ENCODE measurements at places on chromosomes 1 and 21.

GRCh38 chr1:109438798-109439297, 12.6 kb upstream of the PSMA5 start:
- no peak for DNase-seq

DNA sequence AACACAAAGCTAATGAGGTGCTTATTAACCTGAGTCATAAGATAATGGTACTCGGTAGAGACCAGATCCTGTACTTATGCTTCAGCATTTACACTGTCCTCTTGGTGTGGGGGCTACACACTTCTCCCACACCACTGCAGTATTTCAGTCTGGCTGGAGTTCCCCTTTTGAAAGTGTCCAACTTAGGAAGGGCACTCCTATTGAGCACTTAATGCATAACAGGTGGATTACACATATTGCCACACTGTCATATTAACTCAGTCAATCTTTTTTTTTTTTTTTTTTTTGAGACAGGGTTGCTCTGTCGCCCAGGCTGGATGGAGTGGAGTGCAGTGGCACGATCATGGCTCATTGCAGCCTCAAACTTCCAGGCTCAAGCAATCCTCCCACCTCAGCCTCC, 1.5 kb downstream of the GPATCH4 start:
- DNase-seq, result no peak

- DNase-seq, result no peak
Measured at GRCh38 chr21:43203591-43203990, 34.8 kb downstream of the CRYAA start.

DNA sequence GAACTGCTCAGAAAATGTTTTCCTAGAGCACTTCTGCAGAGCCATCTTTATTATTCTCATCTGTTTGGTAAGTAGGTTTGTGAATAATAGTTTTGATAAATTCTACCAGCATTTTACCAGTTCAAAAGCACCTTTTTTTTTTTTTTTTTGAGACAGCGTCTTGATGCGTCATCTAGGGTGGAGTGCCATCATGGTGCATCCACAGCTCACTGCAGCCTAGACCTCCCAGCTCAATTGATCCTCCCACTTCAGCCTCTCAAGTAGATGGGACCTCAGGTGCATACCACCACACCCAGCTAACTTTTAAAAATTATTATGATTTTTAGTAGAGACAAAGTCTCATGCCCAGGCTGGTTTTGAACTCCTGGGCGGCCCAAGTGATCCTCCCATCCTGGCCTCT, 9.8 kb upstream of the RHBG start:
- no peak for DNase-seq

DNA sequence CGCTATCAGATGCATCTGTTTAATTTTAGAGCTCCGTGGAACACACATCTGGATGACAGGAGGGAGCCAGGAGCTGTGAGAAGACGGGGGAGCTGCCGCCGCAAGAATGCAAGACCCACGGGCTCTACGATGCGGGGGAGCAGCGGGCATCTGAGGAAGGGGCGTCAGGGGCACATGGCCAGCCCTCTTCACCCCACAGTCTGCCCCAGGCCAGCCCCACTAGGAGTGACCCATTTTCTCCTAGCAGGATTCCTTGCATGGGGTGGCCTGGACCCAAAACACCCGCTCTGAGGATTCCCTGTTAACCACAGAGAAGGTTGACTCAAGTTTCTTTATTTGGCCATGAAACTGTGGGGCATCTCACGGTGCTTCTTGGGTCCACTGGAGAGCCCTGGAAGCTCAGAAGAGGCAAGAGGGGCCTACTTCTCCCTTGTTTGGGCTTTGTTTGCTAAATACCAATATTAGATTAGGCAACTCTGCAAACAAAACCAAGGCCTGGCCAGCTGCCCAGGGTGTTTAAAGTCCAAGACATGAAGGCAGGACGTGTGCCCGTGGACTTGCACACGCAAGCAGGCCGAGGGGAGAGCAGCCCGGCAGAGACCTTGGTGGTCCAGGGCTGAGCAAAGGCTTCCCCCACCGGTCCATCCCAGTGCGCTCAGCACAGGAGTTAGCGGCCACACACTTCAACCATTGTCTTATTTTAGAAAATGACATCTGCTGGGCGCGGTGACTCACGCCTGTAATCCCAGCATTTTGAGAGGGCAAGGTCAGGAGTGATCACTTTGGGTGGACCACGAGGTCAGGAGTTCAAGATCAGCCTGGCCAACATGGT, 89.8 kb downstream of the DHRS3 start:
- DNase-seq, result no peak

All from activated T-cell treated with anti-CD3 and anti-CD28 coated beads, Interleukin-2, amount 50 U/mL, for 1 hour (primary cell).